PC-9 (cell line): ENCODE measurements at places on chromosomes 3 and 15. TPM values are rescaled to one million over a fixed set of nuclear protein-coding genes. Genes with fewer than 3 reads are reported as not detected.

DNA sequence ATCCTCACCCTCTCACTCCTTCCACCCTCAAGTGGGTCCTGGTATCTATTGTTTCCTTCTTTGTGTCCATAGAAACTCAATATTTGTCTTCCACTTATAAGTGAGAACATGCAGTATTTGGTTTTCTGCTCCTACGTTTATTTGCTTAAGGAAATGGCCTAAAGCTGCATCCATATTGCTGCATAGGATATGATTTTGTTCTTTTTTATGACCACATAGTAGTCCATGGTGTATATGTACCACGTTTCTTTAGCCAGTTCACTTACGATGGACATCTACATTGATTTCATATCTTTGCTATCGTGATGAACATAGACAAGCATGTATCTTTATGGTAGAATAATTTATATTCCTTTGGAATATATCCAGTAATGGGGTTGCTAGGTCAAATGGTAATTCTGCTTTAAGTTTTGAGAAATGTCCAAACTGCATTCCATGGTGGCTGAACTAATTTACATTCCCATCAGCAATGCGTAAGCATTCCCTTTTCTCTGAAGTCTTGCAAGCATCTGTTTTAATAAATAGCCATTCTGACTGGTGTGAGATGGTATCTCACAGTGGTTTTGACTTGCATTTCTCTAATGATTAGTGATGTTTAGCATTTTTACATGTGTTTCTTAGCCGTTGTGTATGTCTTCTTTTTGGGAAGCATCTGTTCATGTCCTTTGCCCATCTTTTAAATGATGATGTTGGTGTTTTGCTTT is 650.2 kb downstream of the ZNF385D start:
- H3K36me3 ChIP-seq, result no peaks in the 10 kb centered on the region
- no peaks in the 10 kb centered on the region for H3K27me3 ChIP-seq
- no peak overlapping the region for H3K4me3 ChIP-seq
- no peak overlapping the region for H3K27ac ChIP-seq
- no peaks in the 10 kb centered on the region for H3K4me1 ChIP-seq

GRCh38 chr3:33629219-33629618 is 88.8 kb downstream of the CLASP2 start:
- no peak for DNase-seq
- no peak overlapping the region for H3K4me3 ChIP-seq
- no peaks in the 10 kb centered on the region for H3K27me3 ChIP-seq
- no peak overlapping the region for H3K27ac ChIP-seq
- H3K36me3 ChIP-seq, result no peaks in the 10 kb centered on the region

GRCh38 chr3:7275396-7275795 is 414.5 kb downstream of the GRM7 start:
- DNase-seq, result no peak
- H3K4me3 ChIP-seq, result no peak overlapping the region
- H3K27me3 ChIP-seq, result peaks cover under 1% of the 10 kb centered on the region; the same call in 1 of the 2 replicates
- no peaks in the 10 kb centered on the region for H3K36me3 ChIP-seq

CCRL2 gene
- 1.2 TPM in 2 replicates for total RNA-seq

ZNF385D gene
- 0.28 TPM in 1 of 2 replicates, not detected in the other for total RNA-seq

- no peaks in the 10 kb centered on the region for H3K36me3 ChIP-seq
- no peaks in the 10 kb centered on the region for H3K27me3 ChIP-seq
- H3K4me1 ChIP-seq, result no peaks in the 10 kb centered on the region
- H3K27ac ChIP-seq, result no peak overlapping the region
- no peak for DNase-seq
Measured at GRCh38 chr3:117356091-117356705, 646.6 kb downstream of the TUSC7 start.

GRCh38 chr15:69647142-69647513 is 194.5 kb downstream of the RPLP1 start:
- no peak overlapping the region for H3K27ac ChIP-seq
- no peak overlapping the region for H3K4me3 ChIP-seq
- H3K36me3 ChIP-seq, result no peaks in the 10 kb centered on the region
- H3K4me1 ChIP-seq, result peaks cover 20% of the 10 kb centered on the region
- H3K27me3 ChIP-seq, result no peaks in the 10 kb centered on the region

DNA sequence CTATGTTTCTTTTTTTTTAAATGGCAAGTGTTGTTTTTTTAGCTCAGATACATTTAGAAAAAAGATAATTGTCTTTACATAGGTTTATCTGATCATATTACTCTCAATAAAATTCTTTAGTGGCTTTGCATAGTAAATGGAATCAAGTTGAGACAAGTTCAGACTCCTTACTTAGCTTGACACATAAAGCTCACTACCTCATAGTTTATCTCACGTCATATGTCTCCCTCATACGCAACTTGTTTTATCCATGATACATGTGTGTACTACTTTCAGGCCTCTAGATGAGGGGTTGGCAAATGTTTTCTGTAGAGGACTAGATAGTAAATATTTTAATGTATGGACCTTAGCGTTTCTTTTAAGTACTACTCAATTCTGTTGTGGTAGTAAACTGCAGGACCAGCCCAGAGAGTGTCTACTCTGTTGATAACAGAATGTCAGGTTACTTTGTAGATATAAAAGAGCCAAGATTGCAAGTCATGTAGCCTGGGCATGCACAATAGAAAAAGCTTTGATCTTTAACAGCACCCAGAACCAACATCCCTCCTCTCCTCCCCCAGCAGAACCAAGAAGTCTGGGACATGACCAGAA is 28.2 kb upstream of the MGA start:
- H3K4me3 ChIP-seq, result no peak overlapping the region
- no peak overlapping the region for H3K27ac ChIP-seq
- H3K4me1 ChIP-seq, result no peaks in the 10 kb centered on the region
- no peaks in the 10 kb centered on the region for H3K36me3 ChIP-seq
